ENCODE measurements at places on chromosomes 2 and 18.

- peak; percentile 58 for DNase-seq
Observed at GRCh38 chr2:25491966-25492532, 150.3 kb upstream of the DNMT3A start.

GRCh38 chr2:70391988-70392387 is 90.1 kb upstream of the FAM136A start:
- no peak for DNase-seq

DNA sequence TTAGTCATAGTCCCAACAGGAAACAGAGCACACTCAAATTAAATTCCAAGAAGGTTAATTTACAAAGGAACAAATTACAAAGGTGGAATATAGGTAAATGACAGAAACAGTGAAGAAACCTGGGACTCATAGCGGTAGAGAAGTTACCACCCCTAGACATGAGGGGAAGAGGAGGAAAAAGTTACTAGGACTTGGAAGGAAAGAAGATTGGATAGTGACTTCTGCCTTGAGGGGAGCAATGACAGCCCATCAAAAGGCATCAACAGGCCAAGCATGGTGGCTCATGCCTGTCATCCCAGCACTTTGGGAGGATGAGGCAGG is 2.4 kb upstream of the PDE11A start:
- DNase-seq = no peak

DNA sequence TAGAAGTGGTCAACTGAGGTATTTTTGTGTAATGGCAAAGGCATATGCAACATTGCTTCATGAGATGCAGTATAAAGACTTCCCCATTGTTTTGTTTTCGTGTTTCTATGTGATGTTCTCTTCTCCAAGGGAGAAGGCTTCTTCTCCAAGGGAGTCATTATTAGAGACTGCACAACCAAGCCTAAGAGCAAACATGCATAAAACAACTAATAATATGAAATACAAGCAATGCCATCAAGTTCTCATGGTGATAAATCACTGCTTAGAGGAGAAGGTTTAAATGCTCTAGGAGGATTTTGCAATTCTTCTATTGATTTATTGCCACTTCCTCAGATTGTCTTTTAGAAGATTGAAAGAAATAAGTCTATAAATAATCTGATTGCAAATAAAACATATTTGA is 524.4 kb downstream of the IRS1 start:
- DNase-seq = no peak

DNA sequence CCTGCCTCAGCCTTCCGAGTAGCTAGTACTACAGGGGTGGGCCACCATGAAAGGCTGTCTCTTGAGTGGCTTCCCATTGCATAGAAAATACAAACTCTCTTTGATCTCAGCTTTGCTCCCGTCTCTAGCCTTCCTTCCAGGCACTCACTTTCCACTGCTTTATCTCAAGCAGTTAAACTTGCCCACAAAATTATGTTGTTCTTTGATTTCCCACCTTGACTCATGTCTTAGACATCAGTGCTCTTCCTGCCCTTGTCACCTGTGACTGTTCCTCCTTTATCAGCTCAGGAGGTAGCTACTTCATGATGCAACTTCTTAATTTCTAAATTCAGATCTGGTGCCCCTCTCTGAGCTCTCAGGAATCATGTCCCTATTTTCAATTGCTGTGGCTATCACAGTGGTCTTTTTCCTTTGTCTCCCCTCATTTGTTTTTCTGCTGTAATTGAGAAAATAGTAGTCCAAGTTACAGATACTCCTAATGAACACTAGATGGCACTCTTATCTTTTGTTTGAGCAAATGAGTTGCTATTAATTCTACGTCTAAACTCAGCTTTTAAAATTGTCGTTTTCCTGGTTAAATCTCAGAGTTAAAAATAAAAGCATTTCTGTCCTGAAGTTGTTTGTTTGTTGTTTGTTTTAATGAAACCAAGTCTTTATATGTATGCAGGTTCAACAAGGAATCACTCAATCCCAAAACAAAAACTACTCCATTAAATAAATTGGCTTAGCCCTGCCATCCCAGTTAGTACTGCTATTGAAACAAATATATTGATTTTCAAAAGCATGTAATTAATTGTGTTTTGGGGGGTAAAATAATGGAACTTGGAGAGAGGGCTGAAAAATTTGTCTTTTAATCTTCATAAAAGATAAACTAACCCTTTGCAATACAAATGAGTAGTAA is 46.9 kb upstream of the GREB1L start:
- DNase-seq = peak; percentile 66

- DNase-seq = no peak
Observed at GRCh38 chr2:14933753-14934152, 301.2 kb downstream of the LRATD1 start.

GRCh38 chr2:23491591-23492336 is 106.8 kb downstream of the KLHL29 start:
- DNase-seq = no peak

GRCh38 chr18:32730620-32731091 is 42.2 kb downstream of the KLHL14 start:
- peak; percentile 32 for DNase-seq

- peak; percentile 51 for DNase-seq
Observed at GRCh38 chr2:236988690-236989624, 96.7 kb upstream of the COPS8 start.

GRCh38 chr2:188570370-188570769 is 278.7 kb downstream of the GULP1 start:
- peak; percentile 37 for DNase-seq

DNA sequence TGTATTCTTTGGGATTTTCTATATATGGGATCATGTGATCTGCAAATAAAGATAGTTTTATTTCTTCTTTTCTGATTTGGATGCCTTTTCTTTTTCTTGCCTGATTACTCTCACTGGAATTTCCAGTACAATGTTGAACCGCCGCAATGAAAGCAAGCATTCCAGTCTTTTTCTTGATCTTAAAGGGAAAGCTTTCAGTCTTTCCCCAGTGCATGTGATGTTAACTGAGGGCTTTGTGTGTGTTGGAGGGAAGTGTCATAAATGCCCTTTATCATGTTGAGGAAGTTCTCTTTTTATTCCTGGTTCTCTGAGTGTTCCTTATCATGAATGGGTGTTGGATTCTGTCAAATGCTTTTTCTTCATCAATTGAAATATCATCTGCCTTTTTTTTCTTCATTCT is 16.9 kb upstream of the CYBRD1 start:
- DNase-seq = peak; percentile 53

DNA sequence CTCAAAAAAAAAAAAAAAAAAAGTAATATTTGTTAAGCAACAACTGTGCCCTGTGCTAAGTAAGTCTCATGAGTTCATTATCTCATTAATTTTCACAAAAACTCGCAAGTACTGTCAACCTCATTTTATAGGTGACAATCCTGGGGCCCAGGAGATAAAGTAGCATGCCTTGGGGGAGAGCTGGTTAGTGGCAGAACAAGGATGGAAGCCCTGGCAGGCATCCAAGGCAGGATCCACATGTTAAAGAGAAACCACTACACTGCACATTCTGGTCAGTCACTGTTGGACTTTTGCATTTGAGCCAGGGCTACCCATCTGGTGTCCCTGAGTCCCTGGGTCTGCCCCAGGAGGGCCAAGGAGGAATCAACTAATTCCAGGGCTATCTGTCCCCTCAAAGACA is 54.6 kb downstream of the ZFP36L2 start:
- DNase-seq = peak; percentile 73

Measured in choroid plexus epithelial cell (primary cell).